Tongue (tissue), 3 donors: ENCODE measurements at places on chromosomes 2 and 18.

GRCh38 chr18:66630831-66631230 lies 26.9 kb upstream of the CDH19 start:
- DNase-seq = no peak

- peak; percentile 53 for DNase-seq
Measured at GRCh38 chr2:64655018-64655664, 1.4 kb upstream of the SERTAD2 start.

- DNase-seq = no peak
Measured at GRCh38 chr2:190210471-190210870, 109.2 kb downstream of the HIBCH start.

DNA sequence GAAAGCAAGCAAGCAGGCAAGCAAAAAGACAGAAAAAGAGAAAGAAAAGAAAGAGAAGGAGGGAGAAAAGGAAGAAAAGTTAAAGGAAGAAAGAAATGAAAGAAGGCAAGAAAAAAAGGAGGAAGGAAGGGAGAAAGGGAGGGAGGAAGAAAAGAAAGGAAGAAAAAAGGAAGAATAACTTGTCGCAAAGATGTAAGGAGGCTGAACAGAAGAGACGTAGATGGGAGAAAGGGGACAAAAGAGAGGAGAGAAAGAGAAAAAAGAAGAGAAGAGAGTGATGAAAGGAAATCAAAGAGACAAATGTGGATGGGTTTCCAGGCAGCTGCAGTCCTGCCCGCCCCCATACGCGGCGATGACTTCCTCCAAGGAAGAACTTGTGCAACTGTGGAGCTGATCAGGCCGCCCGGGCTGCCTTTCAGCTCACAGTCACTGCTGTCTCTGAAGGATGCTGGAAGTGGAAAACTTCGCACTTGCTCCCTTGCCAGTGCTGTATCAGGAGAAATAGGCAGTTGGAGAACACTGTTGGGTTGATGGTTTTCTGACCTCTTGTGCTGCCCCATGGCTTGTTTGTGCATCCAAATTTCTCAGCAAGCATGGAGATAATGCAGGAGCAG lies 52.9 kb downstream of the TRIB2 start:
- DNase-seq = no peak

GRCh38 chr2:48442610-48443360 lies 87.2 kb upstream of the STON1 start:
- DNase-seq = no peak

GRCh38 chr2:30847329-30847728 lies 40.1 kb upstream of the CAPN13 start:
- DNase-seq = no peak
